Ovary (tissue), 10 donors: ENCODE measurements at places on chromosomes 7 and 10. TPM values are rescaled to one million over a fixed set of nuclear protein-coding genes. Genes with fewer than 3 reads are reported as not detected.
A peak's percentile ranks its signal among the peaks of the same experiment; 100 is the strongest.

Gene MDFIC
- 25.6 TPM for total RNA-seq

Gene TSPAN33
- total RNA-seq, result 6.5 TPM

Gene NPSR1
- not detected for total RNA-seq

Gene DUSP5
- 10.6 TPM for total RNA-seq

Gene NXPH1
- total RNA-seq, result not detected

Gene ZNF804B
- total RNA-seq, result 0.25 TPM

GRCh38 chr7:27883696-27884095 is 143.7 kb downstream of the TAX1BP1 start:
- no peak for DNase-seq
- H3K36me3 ChIP-seq, result no peaks in the 10 kb centered on the region
- H3K27ac ChIP-seq, result no peak overlapping the region
- no peaks in the 10 kb centered on the region for H3K4me1 ChIP-seq
- no peaks in the 10 kb centered on the region for H3K27me3 ChIP-seq

DNA sequence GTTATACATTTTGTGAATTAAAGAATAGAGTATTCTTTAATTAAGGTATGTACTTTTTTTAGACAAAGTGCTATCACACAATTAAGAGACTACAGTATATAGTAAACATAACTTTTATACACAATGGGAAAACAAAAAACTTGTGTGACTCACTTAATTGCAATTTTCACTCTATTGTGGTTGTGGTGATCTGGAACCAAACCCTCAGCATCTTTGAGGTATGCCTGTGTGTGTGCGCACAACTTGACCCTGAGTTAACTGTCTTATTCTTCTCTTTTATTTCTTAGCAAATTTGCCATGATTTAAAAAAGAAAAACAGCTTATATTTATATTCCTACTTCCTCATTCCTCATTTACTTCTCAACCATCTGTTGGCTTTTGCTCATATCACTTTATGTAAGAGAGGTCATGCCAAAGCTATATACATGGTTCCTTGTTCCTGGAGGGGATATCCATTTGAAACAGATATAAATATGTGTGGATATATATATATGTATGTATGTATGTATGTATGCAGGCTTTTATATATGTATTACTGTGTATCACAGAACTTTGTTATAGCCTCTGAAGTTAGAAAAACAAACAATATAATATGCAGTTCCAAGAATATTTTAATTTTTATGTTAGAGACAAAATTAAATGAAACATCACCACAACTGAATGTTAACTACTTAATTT is 259.5 kb upstream of the HGF start:
- H3K27me3 ChIP-seq, result no peaks in the 10 kb centered on the region
- H3K4me3 ChIP-seq, result no peak overlapping the region
- no peak for DNase-seq
- H3K27ac ChIP-seq, result no peak overlapping the region
- H3K4me1 ChIP-seq, result no peaks in the 10 kb centered on the region

GRCh38 chr10:15181576-15182156 is 13.2 kb upstream of the NMT2 start:
- DNase-seq, result no peak
- no peak overlapping the region for H3K27ac ChIP-seq
- no peak overlapping the region for H3K4me3 ChIP-seq
- no peaks in the 10 kb centered on the region for H3K4me1 ChIP-seq

DNA sequence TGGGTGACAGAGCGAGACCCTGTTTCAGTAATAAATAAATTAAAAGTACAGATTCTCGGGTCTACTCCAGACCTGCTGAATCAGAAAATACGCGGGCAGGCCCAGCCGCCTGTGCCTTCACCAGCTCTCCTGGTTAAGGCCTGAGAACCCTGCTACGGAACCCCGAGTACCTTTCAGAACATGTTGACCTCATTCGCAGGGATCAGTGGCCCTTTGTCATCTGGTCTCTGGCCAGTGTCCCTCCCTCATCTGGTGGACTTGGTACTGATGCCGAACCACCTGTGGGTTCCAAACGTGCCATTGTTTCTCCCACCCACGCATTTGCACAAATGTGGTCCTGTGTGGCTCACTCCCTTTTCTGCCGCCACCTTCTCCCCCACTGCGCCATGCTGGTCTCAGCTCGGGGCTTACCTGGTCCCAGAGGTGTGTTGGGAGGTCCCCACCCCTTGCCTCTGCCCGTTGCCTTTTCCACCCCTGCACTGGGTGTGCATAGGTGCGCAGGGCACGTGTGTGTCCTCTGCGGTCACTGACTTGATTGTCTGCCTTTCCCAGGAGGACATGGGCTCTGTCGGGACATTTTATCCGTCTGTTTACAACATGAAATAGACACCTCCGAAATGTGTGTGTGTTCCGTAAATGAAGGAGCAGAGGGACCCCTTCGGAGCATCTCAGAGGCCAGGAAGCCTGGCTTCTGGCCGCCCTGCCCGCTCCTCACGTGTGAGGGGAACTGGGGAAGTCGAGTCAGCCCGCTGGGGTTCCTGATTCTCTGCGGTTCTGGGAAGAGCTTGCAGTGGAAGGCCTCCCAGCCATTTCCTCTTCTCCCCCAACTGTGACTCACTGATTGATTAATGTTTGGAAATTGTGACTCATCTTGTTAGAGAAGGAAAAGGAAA is 135.2 kb downstream of the CUX1 start:
- H3K27me3 ChIP-seq, result no peaks in the 10 kb centered on the region
- H3K36me3 ChIP-seq, result no peaks in the 10 kb centered on the region
- peak; percentile 53 for DNase-seq

DNA sequence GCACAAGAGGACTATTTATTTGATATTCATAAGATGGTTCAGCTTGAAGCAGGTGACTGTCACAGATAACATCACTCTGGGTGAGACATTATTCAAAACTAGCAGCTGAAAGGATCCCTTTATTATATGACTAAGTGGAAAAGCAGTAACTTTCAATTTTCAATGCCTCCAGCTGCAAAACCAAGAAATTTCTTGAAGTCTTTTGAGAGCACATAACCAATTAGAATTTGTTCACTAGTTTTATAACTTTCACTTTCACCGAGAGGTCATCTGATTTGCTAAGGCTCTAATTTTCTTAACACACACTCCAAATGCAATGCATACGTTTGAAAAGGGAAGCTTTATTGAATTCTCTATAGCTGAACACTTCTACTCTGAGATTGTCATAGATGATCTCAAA is 88.6 kb upstream of the KLF14 start:
- no peak overlapping the region for H3K4me3 ChIP-seq
- no peaks in the 10 kb centered on the region for H3K4me1 ChIP-seq
- no peaks in the 10 kb centered on the region for H3K27me3 ChIP-seq

- no peak for DNase-seq
- H3K27ac ChIP-seq, result no peak overlapping the region
- no peaks in the 10 kb centered on the region for H3K27me3 ChIP-seq
- no peaks in the 10 kb centered on the region for H3K36me3 ChIP-seq
- H3K4me1 ChIP-seq, result no peaks in the 10 kb centered on the region
Observed at GRCh38 chr10:51000164-51000563, 74.1 kb upstream of the PRKG1 start.

- no peak overlapping the region for H3K4me3 ChIP-seq
- no peak overlapping the region for H3K27ac ChIP-seq
- H3K4me1 ChIP-seq, result no peaks in the 10 kb centered on the region
- H3K27me3 ChIP-seq, result no peaks in the 10 kb centered on the region
Observed at GRCh38 chr7:131670406-131670805, 114.0 kb upstream of the PODXL start.

DNA sequence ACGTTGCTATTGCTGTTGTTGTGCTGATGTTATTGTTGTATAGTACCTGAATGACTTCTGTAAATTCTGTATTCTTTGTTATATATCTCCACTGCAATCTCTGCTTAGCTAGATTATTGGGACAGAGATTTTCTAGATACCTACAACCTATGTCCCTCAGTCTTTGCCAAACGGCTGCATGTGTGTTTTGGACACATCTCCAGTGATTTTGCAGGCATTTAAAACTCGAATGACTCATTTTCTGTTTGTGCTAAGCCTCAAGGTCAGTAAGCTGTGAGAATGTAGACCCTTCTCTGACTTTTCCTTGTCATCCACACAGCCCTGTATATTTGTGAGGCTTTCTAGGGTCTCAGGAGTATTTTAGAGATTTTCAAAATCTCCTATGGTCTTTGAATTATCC is 410.7 kb downstream of the POM121L12 start:
- H3K27me3 ChIP-seq, result no peaks in the 10 kb centered on the region
- DNase-seq, result no peak
- no peak overlapping the region for H3K27ac ChIP-seq
- no peaks in the 10 kb centered on the region for H3K36me3 ChIP-seq

DNA sequence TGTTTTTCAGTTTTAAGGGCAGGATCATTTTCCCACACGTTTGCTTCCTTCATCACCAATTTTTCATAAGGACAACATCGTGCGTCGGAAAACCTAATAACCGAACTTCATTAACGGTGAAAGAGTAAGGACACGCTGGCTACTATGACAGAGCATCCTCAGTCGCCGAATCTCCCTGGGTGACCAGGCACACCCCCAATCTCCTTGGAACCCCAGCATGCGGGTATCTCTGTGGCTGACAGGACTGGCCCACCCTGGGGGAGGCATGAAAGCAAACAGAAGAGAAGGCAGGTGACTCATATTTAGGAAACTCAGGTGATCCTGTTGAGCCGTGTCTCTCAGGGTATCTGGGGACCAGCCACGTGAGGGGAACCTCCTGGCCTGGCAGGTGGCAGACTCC is 134.2 kb downstream of the DIP2C start:
- H3K4me1 ChIP-seq, result peaks cover 11% of the 10 kb centered on the region
- H3K27ac ChIP-seq, result no peak overlapping the region

DNA sequence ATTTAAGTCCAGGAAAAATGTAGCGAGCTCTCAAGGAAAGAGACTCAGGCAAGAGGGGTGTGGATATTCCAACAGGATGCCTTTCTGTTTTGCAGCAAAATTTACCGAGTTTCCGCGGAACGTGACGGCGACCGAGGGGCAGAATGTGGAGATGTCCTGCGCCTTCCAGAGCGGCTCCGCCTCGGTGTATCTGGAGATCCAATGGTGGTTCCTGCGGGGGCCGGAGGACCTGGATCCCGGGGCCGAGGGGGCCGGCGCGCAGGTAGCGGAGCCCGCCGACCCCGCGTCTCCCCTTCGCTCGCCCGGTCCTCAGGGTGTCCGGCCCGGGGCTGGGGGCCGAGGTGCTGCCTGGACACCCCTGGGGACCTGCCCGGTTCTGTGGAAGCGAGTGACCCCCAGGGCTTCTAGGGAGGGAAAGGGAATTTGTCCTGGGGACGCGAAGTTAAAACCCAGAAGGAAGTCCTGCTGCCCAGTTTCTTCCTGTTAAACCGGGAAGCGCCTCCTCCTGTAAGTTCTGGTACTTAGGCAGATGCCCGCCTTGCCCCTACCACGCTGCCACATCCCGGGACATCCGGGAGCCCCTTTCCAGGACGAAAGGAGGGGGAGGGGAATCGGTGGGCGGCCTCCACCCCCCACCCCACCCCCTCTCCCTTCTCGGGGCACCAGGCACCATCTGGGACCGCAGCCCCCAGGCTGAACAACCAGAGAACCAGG is 2.5 kb downstream of the VSTM2A start:
- no peak overlapping the region for H3K4me3 ChIP-seq
- H3K27me3 ChIP-seq, result no peaks in the 10 kb centered on the region
- no peak overlapping the region for H3K27ac ChIP-seq
- no peak for DNase-seq
- H3K36me3 ChIP-seq, result no peaks in the 10 kb centered on the region

GRCh38 chr7:110418659-110419280 is 672.2 kb upstream of the LRRN3 start:
- no peaks in the 10 kb centered on the region for H3K27me3 ChIP-seq
- no peak for DNase-seq
- no peaks in the 10 kb centered on the region for H3K36me3 ChIP-seq
- no peak overlapping the region for H3K27ac ChIP-seq

DNA sequence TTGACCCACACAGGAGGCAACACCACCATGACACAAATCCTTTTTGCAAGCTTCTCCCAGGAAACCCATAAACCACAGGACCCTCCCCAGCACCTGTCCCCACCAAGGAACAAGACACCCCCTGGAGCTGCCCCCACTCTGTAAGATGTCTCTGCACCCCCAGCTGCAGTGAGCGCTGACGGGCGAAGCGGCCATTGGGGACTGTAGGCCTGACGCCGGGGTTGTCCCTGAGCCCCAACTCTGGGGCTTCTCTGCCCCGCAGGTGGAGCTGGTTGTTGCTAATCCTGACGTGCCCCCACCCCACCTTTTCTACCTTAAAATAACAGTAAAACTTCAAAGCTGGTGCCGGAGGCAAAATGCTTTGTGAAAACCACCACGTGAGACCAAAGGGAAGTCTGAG is 94.7 kb upstream of the PPP2R2D start:
- no peak overlapping the region for H3K4me3 ChIP-seq
- H3K4me1 ChIP-seq, result no peaks in the 10 kb centered on the region
- H3K27ac ChIP-seq, result no peak overlapping the region

DNA sequence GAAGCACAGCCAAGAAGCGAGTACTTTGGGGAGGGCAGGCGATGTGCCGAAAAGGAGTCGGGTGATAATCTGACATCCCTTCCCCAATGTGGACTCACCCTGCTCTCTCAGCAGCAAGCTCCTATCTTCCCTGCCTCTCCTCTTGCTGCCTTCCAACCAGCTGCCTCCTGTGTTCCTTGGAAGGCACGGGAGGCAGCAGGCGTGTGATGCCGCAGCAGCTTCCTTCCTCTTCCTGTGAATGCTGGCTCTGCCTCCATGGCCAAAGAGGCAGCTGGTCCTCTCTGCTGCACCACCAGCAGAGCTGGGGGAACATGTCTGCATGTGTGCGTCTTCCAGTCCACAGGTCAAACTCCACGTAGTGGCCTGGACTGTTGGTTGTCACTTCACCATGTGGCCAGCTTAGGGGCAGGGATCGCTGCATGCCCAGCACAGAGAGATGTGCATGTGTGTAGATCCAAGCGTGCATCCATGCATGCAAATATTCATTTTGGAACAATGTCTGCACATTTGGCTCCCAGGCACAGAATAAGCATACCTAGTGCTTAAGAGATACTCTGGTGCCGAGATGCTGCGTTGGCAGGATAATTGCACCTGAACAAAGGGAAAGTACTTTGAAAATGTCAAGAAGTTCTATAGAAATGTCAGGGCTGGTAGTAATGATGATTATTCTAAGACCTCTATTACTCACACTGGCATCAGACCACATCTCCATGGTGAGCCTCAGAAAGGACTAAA is 499.8 kb downstream of the PLXNA4 start:
- peaks cover 1% of the 10 kb centered on the region for H3K4me1 ChIP-seq
